Astrocyte of the cerebellum (primary cell): ENCODE measurements at places on chromosomes 3 and 15.

DNA sequence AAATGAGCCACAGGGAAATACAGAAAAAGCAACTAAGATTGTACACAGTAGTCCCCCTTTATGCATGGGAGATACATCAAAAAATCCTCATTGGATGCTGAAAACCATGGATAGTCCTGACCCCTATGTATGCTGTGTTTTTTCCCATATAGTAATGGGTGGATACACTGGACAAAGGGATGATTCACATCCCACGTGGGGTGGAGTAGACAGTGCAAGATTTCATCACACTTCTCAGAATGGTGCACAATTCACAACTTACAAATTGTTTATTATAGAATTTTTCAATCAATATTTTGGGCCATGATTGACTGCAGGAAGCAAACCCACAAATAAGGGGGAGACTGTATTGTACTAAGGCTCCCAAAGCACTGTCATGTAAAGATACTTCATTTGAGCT, 224.4 kb upstream of the STRIT1 start:
- DNase-seq: no peak

DNA sequence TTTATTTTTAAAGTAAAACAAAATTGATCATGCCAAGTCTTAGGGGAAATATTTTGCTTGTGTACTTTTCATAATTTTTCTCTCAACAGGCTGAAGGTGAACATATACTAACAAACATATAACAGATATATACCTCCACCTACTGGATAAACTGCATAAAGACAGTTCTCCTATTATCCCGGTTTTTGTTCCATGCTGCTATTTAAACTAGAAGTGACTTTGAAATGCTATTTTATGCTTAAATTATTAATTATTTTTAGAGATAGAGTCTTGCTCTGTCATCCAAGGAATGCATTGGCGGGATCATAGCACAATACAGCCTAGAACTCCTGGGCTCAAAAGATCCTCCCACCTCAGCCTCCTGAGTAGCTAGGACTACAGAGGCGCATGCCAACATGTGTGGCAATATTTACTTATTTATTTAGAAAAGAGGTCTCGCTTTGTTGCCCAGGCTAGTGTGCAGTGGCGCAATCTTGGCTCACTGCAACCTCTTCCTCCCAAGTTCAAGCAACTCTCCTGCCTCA, 49.8 kb downstream of the ST3GAL6 start:
- no peak for DNase-seq

DNA sequence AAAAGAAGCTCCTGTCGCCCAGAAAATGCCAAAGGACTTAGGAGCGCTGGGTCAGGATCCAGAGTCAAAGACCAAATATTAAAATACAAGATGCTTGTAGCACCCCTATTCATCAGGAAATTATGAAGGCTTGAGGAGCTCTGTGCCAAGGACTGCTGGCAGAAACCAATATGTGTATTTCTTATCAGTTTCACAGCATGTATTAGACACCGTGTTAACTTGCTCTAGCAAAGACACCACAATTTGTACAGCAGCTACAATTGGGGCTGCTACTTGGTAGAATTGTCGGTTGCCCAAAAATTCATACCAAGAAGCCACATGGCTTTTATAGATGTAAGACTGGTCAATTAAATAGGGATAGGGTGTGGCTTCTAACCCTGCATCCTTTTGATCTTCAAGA, 128.8 kb downstream of the CD47 start:
- no peak for DNase-seq

GRCh38 chr3:10226293-10226692, 22.0 kb upstream of the TATDN2 start:
- no peak for DNase-seq
